Smooth muscle cell of the coronary artery (primary cell): ENCODE measurements at places on chromosomes 7 and 10. TPM values are rescaled to one million over a fixed set of nuclear protein-coding genes. Genes with fewer than 3 reads are reported as not detected.

The PRTFDC1 gene
- 12.6 and 40.1 TPM in 2 replicates for total RNA-seq

The TCF7L2 gene
- 3.2 and 4.1 TPM in 2 replicates for total RNA-seq

The HTR7 gene
- 0.94 and 5.3 TPM in 2 replicates for total RNA-seq

The TSPAN13 gene
- total RNA-seq, result 0.23 and 30.8 TPM in 2 replicates

The CDC14C gene
- total RNA-seq, result 0.08 TPM in 1 of 2 replicates, not detected in the other

The SDK1 gene
- total RNA-seq, result under 0.01 and 1.8 TPM in 2 replicates

The SLC13A4 gene
- 0.08 and 0.12 TPM in 2 replicates for total RNA-seq

The GNGT1 gene
- not detected in 2 replicates for total RNA-seq

The PDGFA gene
- 17.9 and 122 TPM in 2 replicates for total RNA-seq

The PTF1A gene
- total RNA-seq, result not detected in 2 replicates

The WNT2 gene
- 0.08 and 1.6 TPM in 2 replicates for total RNA-seq

The A1CF gene
- not detected in 2 replicates for total RNA-seq

The AZGP1 gene
- 0.30 TPM in 1 of 2 replicates, not detected in the other for total RNA-seq

The HOXA5 gene
- total RNA-seq, result not detected in 2 replicates

The MYPN gene
- total RNA-seq, result not detected in 2 replicates

The STK17A gene
- total RNA-seq, result 10.4 and 39.2 TPM in 2 replicates

The TMEM106B gene
- 28.6 and 31.4 TPM in 2 replicates for total RNA-seq

The PPIF gene
- 17.1 and 46.5 TPM in 2 replicates for total RNA-seq

The HK1 gene
- 259 and 265 TPM in 2 replicates for total RNA-seq

The RADIL gene
- 0.38 TPM in 1 of 2 replicates, not detected in the other for total RNA-seq

The DBF4 gene
- total RNA-seq, result 1.3 and 7.0 TPM in 2 replicates

The TMEM213 gene
- not detected in 2 replicates for total RNA-seq

The MBLAC1 gene
- 1.4 and 2.2 TPM in 2 replicates for total RNA-seq

The VCL gene
- 108 and 162 TPM in 2 replicates for total RNA-seq

The MYO3A gene
- not detected in 2 replicates for total RNA-seq

The NUTM2E gene
- under 0.01 TPM in 1 of 2 replicates, not detected in the other for total RNA-seq

The CCDC172 gene
- not detected in 2 replicates for total RNA-seq

The PAPOLB gene
- total RNA-seq, result 0.08 TPM in 1 of 2 replicates, not detected in the other

The MMP21 gene
- 0.30 TPM in 1 of 2 replicates, not detected in the other for total RNA-seq

The SLC29A4 gene
- total RNA-seq, result 2.5 and 4.3 TPM in 2 replicates

The CLEC5A gene
- not detected in 2 replicates for total RNA-seq

The AVPI1 gene
- total RNA-seq, result 8.6 and 21.1 TPM in 2 replicates

The SUFU gene
- total RNA-seq, result 1.3 and 3.0 TPM in 2 replicates

The CRPPA gene
- 0.83 and 1.2 TPM in 2 replicates for total RNA-seq

The FBXL13 gene
- 1.6 and 9.2 TPM in 2 replicates for total RNA-seq

The KLF14 gene
- not detected in 2 replicates for total RNA-seq

The CYP2C18 gene
- total RNA-seq, result not detected in 2 replicates

The SLC26A4 gene
- total RNA-seq, result 0.23 and 0.68 TPM in 2 replicates

The GPR85 gene
- 0.12 and 0.60 TPM in 2 replicates for total RNA-seq

The HYAL4 gene
- total RNA-seq, result not detected in 2 replicates

The CAMK2B gene
- 0.23 and 0.59 TPM in 2 replicates for total RNA-seq

The NPY4R gene
- total RNA-seq, result 0.12 and 0.15 TPM in 2 replicates

The NEBL gene
- 0.12 and 0.90 TPM in 2 replicates for total RNA-seq

The STK32C gene
- total RNA-seq, result 9.4 and 25.0 TPM in 2 replicates

The NACAD gene
- total RNA-seq, result 0.47 and 1.3 TPM in 2 replicates

The LBX1 gene
- total RNA-seq, result not detected in 2 replicates

The ASZ1 gene
- not detected in 2 replicates for total RNA-seq

The FAM24B gene
- 3.8 and 4.3 TPM in 2 replicates for total RNA-seq

The UNCX gene
- not detected in 2 replicates for total RNA-seq

The TCAF2 gene
- 1.4 and 2.1 TPM in 2 replicates for total RNA-seq

The CALHM3 gene
- not detected in 2 replicates for total RNA-seq

The CNPY1 gene
- total RNA-seq, result not detected in 2 replicates

The DENND10 gene
- total RNA-seq, result 71.8 and 107 TPM in 2 replicates

The CEP55 gene
- total RNA-seq, result 0.47 and 10.1 TPM in 2 replicates

The POLR2J2 gene
- total RNA-seq, result 1.9 and 2.0 TPM in 2 replicates

The SPDYE3 gene
- total RNA-seq, result not detected in 2 replicates
